Left colon (tissue), 2 donors: ENCODE measurements at places on chromosomes 6 and 20. TPM values are rescaled to one million over a fixed set of nuclear protein-coding genes. Genes with fewer than 3 reads are reported as not detected.
A peak's percentile ranks its signal among the peaks of the same experiment; 100 is the strongest.

DNA sequence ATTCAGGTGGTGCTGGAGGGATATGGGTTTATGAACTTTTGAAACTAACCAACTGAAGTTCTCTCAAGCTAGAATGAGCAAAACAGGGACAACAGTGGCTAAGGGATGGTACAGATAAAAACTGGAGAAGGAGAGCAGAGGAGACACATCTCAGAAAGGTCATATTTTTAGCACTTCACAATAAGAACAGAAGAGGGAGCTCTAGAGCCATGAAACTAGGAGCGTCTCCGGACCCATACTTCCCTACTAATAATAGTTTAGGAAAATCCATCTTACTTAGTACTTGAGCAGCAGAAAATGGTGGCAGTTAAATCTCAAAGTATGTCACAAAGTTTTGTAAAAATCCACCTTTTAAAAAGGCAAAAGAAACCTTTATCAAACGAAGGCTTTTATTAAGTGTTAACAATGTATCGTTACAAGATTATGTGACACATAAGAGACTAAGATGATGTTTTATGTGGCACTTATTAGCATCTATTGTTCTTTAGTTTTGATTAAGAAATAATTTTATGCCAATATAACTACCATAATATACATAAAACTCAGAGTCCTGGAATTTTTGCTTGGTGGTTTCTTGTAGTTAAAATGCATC is 278.6 kb downstream of the TBC1D32 start:
- DNase-seq = no peak

- DNase-seq = no peak
Measured at GRCh38 chr6:136230219-136230853, 19.8 kb downstream of the MTFR2 start.

- DNase-seq = no peak
Measured at GRCh38 chr6:35787266-35788218, 6.7 kb downstream of the CLPSL1 start.

The BMP7 gene
- 0.34 TPM for total RNA-seq

DNA sequence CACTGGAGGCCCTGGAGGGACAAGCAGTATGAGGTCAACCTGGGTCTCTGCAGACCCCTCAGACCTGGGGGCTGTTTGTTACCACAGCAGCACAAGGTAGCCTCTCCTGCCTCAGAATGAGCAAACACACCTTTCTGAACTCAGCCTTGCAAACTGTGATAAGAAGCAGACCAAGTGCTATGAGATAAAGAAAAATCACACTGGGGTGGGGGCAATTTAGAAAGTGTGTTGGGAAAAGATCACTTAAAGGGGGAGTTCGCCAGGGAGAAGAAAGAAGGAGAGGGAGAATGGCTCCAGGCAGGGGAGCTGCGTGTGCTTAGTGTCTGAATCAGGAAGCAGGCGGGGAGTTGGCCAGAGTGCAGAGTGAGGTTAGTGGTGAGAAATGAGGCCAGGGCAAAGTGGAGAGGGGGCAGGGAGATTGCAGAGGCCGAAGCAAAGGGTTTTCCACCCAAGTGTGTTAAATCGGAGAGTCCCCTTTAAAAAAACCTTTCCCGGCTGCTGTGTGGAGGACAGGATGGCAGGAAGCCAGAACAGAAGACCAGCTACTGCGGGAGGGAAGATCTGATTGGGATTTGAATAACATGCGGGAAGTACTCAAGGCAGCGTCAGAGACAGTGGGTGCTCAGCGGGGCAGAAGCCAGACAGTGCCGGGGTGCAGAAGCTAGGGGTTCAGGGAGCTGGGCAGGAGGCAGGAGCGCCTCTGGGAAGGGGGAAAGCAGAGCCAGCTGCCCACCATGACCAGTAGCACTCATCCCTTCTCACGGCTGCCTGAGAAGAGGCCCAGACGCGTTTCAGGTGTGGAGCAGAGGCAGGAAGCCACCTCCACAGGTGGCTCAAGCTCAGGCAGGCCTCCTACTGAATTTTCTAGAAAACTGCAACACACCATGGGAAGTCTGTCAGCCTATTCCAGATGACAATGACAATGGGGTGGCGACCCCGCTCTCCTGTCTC is 9.0 kb downstream of the ADA start:
- DNase-seq = peak; percentile 72

The BLCAP gene
- 98.9 TPM for total RNA-seq

DNA sequence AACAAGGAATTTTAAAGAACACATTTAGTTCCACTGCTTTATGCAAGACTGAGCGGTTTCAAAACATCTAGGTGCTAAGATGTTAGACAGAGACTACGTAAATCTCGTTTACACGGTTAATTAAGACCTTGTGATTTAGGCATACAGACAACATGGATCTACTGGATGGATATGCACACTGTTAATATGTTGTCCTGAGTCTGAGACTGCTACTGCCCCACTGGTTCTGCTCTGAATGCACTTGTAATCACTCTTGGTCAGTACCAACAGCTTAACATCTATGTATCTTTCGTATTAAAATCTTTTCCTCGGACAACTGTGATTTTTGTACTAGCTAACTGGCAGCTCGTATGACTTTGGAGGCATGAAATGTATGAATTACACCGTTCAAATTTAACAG is 3.1 kb downstream of the MAN1A1 start:
- DNase-seq = no peak

The LRRC73 gene
- total RNA-seq = 0.61 TPM
